Stimulated activated CD4-positive, alpha-beta T cell treated with anti-CD3 and anti-CD28 coated beads, Interleukin-1b, Interleukin-23, amount 100 ng/mL, for 1 hour (primary cell): ENCODE measurements at places on chromosomes 7 and 10.

DNA sequence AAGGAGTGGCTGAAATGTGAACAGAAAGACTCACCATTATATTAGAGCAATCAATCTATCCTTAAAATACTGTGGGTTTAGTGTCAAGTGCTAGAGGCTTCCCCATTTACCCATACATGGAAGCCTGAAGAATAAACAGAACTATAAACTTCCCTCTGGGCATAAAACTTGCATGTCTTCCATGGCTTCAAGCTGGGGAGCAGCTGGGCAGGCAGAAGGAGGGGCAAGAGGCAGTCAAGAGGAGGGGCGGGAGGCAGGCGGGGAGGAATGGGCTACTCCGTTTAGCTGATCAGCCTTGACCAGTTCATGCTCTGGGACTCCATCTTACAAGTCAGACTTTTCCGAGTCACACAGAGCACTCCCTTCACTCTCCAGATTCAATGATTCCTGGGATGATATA, 3.5 kb upstream of the PRSS1 start:
- DNase-seq = no peak

DNA sequence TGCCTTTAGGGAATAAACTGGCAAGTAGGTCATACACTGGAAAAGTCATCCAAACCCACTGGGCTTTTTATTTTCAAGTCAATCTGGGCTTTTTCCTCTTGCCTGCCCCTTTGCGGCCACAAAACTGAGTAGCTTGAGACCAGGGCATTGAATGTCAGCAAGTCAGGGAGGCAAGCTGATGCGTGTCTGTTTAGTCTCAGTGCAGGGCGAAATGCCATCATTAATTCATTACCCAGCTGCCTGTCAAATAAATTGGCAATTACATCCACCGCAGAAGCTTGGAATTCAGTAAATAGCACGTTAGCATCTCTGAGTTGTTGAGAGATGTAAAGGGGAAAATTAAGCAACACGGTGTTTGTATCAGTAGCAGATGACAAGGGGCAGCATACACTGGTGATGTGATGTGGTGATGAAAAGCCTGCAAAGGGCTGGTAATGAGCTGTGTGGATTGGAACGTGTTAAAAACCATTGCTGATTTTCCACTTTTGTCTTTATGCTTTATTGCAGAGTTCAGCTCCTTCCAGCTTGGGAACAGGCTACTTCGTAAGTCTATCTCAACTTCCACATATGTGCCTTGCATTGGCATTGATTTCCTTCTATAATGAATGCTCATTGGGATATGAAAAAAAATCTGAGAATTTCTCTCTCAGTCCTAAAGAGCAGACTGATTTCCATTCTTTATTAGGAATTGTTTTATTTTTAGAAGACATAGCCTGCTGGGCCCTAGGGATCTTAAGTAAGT, 535.9 kb downstream of the AUTS2 start:
- no peak for DNase-seq

GRCh38 chr10:26216585-26217395, at the start of gene GAD2:
TSS of gene GAD2 (plus strand) at chr10:26216774. CDS start at chr10:26216810, 36 bp downstream.
- DNase-seq = no peak

DNA sequence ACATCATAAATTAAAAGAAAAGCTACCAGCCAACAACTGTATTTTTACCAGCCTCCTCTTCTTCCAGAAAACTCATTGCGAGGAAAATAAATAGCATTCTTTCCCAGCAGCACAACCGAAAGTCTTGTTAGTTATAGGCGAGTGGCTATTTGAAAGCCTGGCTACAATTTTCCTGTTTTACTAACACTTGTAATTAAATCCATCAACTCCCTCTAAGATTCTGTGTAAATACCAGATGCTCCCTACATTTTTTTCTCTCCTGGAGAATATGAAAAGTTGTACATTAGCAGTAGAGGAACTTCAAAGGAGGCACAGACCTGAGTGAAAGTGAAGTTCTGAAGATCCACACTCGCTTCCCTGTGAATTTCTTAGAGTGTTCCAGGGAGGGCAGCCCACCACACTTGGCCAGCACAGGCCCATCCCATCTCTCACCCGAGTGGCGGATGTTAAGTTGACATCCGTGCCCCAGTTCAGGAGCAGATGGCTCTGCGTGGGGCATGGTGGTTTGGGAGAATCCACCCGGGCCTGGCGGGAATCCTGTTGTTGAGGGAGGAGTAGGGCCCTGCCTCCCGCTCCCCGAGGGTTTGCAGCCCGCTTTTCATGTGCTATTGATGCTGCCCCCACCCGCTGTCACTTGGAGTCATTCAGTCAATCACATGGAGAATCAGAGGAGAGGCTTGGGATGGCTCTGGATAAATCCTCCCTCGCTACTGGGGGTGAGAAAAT, 451.0 kb upstream of the GALNT17 start:
- no peak for DNase-seq

- no peak for DNase-seq
Observed at GRCh38 chr7:25598765-25599164, 370.5 kb upstream of the NPVF start.

DNA sequence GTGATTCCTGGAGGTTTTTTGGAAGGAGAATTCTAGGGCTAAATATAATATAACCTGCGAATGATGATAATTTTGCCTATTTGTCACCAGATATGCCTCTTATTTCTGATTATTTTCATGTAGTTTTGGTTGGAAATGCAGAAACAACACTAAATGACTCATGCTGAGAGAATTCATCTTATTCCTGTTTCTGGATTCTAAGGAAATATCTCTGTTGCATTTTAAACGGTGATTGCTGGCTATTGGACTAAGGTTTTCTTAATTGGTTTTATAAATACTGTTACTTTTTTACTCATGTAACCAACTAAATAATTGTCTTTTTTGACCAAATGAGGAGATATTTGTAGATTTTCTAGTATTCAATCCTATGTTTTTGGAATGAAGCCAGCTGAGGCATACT, 204.9 kb upstream of the NPSR1 start:
- DNase-seq = no peak

- no peak for DNase-seq
Observed at GRCh38 chr7:111229181-111229740, 138.3 kb downstream of the LRRN3 start.

DNA sequence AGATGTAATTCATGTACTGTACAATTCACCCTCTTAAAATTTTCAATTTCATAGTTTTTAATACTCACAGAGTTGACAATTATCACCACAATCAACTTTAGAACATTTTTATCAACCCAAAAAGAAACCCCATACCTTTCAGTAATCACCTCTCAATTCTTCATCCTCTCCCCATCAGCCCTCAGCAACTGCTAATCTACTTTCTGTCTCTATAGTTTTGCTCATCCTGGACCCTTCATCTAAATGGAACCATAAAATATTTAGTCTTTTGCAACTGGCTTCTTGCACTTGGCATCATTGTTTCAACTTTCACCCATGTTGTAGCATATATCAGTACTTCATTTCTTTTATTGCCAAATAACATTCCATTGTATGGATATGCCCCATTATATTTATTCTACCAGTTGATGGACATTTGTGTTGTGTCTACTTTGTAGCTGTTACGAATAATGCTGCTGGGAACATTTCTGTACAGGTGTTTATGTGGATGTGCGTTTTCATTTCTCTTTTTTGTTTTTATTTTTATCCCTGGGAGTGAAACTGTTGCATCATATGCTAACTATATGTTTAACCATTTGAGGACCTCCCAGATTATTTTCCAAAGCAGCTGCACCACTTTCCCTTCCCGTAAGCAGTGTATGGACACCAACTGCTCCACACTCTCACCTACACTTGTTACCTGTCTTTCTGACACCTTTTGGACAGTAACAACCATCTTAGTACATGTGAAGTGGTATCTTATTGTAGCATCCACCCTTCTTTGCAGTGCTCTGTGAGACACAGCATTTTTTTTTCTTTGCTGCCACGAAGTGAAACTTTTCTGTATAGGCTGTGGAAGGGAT, 65.4 kb upstream of the APBB1IP start:
- no peak for DNase-seq

- DNase-seq = no peak
Observed at GRCh38 chr10:102247734-102248133, 2.4 kb downstream of the GBF1 start.

GRCh38 chr10:6347391-6347951, 144.7 kb downstream of the PFKFB3 start:
- peak; percentile 22 for DNase-seq

GRCh38 chr10:34185998-34186397, 629.1 kb downstream of the PARD3 start:
- no peak for DNase-seq

DNA sequence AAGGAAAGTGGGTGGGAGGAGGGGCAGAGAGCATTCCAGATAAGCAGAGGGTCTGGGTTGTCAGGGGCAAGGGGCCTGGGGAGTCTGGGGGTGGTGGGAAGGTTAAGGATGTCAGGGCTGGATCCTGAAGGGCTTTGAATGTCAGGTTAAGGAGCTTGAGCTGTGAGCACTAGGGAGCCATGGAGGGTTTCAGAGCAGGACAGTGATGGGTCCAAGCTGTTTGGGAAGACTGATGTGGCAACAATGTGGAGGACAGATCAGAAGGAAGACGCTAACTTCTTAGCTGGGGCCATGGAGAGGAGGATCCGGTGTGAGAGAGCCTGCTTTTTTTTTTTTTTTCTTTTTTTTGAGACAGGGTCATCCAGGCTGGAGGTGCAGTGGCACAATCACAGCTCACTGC, 13.9 kb upstream of the AQP1 start:
- no peak for DNase-seq

DNA sequence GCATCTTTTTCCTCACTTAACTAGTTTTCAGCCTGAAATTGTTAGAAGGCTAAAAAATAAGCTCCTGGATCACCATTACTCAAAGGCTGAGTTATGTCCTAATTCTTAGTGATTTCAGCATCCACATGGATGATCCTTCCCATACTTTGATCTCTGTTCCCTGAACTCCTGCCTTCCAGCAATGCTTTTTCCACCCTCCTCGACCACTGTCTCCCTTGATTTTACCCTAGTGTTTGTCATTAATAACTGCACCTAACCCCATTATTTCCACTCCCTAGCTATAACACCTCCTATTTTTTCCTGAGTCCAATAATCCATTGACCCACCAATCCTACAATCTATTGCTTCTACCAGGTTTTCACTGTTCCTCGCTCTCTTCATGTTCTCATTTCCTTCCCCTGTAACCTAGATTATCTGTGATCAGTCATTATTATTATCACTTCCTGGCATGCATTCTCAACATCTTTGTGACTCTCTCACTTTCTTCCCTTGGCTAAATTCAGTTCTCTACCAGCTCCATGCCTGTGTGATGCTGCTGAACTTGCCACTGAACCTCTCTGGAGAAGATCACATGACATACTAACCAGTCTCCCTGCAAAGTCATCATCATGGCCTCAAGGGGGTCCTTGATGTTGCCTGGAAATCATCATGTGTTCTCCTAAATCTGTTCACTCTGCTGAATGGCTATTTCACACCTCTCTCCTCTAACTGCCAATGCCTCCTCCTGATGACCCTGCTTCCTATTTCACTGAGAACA, 6.5 kb upstream of the CALU start:
- no peak for DNase-seq

GRCh38 chr7:24049296-24049695, 234.7 kb upstream of the NPY start:
- DNase-seq = no peak

GRCh38 chr10:71623098-71623985, 96.2 kb downstream of the C10orf105 start:
- DNase-seq = no peak

- DNase-seq = no peak
Observed at GRCh38 chr7:3805151-3805550, 504.1 kb downstream of the SDK1 start.

- no peak for DNase-seq
Observed at GRCh38 chr7:157863906-157864810, 527.4 kb downstream of the DNAJB6 start.

DNA sequence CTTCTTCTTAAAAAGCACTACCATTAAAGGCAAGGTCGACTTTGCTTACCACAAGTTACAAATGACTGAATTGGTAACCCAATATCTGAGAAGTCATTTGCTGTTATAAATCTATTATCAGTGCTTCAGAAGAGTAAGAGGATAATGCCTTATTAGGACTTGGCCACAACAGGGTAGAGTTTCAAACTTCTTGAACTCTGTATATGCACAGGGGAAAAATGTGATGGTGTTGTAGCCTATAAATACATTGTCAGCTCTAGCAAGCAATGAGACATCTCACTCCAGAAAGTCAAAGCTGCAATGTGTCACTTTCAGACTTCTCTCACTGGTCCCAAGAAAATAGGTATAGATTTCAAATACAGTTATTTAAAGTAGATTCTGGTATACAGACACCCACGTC, 9.3 kb downstream of the TFEC start:
- no peak for DNase-seq

DNA sequence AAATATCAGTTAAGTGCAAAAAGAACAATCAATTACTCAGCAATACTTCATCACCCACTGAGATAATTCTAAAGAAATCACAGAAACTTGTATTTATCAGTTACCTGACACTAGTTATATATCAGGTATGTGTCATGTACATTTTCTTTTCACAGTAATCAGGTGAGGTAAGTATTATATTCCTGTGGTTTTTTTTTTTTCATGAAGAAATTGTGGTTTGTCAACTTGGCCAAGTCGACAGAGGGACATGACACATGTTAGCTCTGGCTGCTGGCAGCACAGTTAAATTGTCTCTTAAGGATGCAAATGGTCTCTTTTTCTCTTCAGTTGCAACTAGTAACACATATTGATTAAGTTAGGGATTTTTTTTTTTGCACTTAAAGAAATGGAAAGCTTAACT, 13.7 kb upstream of the GPR141 start:
- DNase-seq = no peak

DNA sequence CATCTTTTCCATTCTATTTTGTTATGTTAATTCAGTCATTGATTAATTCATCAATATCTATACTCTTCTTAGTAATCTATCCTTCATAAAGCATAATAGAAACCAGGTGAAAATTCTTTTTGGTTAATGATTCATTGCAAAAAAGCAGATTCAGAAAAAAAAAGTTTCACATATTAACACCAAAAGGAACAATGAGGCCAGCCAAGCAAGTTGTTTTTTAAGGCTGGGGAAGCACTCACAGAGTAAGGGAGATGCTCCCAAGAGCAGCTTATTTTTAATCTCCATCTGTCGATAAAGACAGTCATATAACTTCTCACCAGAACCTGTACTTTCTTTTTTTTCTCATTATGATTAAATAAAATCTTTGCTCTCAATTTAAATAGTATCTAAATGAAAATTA, 95.8 kb downstream of the CACNA2D1 start:
- DNase-seq = no peak

GRCh38 chr10:118729641-118730258, 25.0 kb downstream of the CACUL1 start:
- no peak for DNase-seq

DNA sequence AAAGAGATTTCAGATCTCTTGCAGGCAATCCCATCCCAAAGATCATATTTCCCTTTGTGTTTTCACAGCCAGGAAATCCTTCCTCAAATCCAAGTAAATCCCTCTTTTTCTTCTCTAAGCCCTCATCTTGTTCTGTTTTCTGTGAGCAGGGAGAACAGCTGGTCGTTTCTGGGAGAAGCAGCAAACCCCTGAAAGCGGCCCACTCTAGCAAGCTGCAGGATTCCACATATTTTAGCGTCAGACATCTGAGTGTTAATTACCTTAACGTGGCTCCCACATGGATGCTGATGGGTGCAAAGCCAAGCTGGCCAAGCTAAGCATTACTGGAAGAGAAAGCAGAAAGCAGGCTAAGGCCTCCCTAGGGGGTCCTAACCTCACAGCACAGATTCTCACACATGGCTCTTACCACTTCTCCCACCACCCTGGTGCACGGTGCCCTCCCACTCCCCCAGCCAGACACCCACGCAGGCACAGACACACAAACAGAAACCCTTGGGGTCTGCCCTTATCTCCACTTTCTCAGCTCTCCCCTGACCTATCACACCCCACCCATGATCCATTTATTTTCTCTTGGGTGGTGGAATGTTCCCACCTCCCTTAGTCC, 551.0 kb upstream of the AUTS2 start:
- DNase-seq = no peak
